ENCODE measurements at places on chromosomes 13 and 19. TPM values are rescaled to one million over a fixed set of nuclear protein-coding genes. Genes with fewer than 3 reads are reported as not detected.
A peak's percentile ranks its signal among the peaks of the same experiment; 100 is the strongest.

GRCh38 chr13:74696148-74696922 is 562.1 kb upstream of the KLF12 start:
- DNase-seq, result no peak

BCAM gene
- total RNA-seq, result 53.8 TPM

MYPOP gene
- total RNA-seq, result 4.3 TPM

DNA sequence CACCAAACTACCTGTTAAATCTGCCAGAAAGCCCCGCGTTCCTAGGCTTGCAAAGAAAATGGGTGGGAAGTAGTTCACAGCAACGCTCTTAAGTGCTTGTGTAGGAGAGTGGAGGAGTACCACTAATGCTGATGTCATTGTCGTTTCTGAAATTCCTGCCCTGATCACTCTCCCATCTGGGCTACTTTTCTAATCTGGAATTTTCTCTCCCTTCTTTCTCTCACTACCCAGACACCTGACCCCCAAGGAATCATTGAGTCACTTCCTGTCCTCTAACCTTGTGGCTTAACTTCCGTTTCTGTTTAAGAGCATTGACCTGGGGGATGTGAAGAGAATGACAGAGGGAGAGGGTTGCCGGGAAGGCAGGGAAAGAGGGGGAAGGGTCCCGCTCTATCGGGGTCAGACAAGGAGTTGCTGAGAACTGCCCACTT is 98.7 kb downstream of the STARD13 start:
- DNase-seq, result no peak

PABPC3 gene
- total RNA-seq, result 0.23 TPM

DNA sequence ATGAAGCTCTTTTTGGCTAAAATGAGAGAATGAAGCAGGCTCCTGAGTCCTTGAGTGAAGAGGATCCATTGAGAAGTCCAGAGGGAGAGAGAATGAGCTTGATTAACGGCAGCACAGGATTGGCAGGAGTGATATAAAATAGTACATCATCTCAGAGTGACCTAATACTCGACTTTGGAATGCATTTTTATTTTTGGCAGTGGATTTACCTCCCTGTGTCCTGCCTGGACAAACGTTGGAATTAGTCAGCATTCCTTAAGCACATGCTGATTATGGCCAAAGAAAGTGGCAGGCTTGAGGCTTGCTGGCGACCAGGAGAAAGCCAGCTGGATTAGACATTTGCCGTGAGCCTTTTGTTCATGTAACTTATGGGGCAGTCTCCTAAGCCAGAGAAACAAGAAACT is 22.9 kb downstream of the LRCH1 start:
- no peak for DNase-seq

GRCh38 chr13:41716236-41716635 is 244.7 kb downstream of the VWA8 start:
- DNase-seq, result no peak

DNA sequence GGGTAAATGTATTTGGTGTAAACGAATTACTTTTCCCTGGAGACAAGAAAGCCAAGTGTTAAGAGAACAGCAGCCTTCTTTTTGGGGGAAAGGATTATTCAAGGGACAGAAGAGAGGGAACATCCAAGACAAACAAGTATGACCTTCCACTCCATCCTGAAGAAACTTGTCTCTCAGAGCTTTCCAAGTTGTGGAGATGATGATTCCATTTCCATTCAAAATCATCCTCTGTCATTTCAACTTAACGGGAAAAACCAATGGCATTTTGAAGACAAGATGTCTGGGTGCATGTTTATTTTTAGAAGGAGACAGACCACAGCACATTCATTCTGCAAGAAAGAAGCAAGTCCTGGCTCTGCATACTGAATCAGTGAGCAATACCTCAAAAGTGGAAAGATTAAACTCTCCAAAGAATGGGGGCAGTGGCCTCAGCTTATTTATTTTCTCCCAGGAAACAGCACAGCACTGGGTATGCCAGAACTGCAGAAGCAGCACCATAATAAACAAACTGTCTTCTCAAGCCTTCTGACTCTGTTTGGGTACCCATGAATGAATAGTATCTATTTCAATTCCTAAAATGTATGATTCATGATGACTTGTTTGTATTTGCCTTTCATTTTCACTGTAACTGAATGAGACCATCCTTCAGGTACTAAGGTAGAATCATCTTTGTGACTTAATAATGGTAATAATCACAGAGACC is 541.0 kb downstream of the RFC3 start:
- no peak for DNase-seq

- DNase-seq, result no peak
Observed at GRCh38 chr13:33072759-33073158, 56.5 kb downstream of the KL start.

BEST2 gene
- not detected for total RNA-seq

DNA sequence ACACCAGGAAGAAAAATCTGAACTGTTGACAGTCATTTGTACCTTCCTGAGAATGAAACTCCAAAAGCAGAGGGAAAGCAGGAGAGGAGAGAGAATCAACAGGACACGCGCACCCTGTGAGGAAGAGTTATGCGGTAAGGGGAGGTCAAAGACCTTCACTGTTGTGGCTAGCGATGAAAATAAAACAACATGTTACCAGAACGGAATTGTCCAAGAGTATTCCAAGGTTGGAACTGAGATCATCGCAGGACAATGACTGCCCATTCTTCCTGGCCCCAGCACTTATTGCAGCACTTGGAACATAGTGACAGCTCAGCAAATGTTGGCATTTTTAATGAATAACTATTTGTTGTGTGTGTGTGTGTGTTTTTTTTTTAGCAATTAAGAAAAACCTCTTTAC is 176.0 kb upstream of the TSC22D1 start:
- DNase-seq, result no peak

DNA sequence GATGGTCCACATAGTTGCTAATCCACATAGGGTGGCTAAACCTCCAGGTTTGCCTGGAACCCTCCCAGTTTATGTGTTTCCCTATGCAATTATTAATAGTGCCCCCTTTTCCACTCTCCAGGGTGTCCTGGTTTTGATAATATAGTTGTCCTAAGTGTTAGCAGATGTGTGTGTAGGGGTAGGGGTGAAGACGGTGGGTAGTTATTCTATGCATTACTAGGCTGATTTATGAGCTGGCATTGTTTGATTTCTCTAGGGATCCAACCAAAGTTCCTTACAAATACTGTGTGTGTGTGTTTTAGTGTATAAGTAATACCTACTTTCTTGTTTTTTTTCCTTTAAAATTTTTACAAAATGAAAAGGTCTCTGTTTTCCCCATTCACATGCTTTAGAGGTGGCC is 21.1 kb downstream of the GTF2F2 start:
- DNase-seq, result no peak

- no peak for DNase-seq
Observed at GRCh38 chr13:104372095-104372655, 1306.0 kb upstream of the SLC10A2 start.

DNA sequence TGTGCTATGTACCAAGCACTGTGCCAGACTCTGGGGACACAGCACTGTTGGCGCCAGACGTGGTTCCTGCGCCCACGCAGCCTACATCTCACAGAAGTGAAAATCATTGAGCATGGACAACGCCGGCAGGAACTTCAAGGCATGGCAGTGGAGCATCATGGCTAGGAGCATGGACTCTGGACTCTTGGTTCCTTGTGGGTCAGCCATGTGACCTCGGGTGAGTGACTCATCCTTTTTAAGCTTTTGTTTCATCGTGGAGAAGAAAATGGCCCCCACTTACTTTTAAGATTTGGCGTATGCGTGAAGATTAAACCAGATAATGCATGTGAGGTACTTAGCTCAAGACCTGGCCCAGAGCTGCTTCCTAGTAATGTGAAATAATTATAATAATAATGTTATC is 988.5 kb downstream of the UQCRFS1 start:
- no peak for DNase-seq

SLC25A42 gene
- total RNA-seq, result 8.0 TPM

SBSN gene
- total RNA-seq, result not detected

ELSPBP1 gene
- total RNA-seq, result not detected

DNA sequence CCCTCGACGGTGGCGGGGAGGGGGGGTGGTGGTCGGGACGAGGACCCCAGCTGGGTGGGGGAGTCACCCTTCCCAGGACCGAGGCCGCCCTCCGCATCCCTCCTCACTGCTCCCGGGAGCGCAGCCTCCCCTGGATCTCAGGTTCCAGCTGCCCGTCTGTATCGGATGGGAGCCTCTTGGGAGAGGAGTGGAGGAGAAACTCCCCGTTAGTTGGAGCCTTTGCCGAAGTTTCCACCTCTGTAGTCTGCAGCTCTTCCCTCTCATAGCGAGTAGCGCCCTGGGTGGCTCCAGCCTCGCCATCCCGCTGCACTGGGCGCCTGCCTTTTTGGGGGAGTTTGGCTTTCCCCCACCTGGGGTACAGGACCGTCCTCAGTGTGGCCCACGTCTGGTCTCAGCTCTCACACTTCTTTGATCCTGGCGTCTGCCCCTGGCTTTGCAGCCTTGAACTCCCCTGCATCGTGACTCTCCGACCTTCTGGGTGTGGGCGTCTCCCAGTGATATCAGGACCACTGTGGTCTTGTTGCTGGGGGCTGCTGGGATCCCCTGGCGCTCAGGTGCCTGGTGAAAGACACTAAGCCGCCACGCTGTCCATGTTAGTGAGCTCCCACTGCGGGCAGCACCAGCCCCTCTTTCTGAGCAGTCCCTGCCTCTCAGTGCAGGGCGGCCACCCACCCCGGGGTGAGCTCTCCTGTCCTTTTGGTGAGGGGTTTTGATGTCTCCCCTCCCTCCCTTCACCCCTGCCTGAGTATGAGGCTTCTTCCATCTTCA is 1.1 kb downstream of the CNOT3 start:
- no peak for DNase-seq

TMEM238 gene
- 0.69 TPM for total RNA-seq

SYCN gene
- not detected for total RNA-seq

TRPM4 gene
- total RNA-seq, result 36.0 TPM

DNA sequence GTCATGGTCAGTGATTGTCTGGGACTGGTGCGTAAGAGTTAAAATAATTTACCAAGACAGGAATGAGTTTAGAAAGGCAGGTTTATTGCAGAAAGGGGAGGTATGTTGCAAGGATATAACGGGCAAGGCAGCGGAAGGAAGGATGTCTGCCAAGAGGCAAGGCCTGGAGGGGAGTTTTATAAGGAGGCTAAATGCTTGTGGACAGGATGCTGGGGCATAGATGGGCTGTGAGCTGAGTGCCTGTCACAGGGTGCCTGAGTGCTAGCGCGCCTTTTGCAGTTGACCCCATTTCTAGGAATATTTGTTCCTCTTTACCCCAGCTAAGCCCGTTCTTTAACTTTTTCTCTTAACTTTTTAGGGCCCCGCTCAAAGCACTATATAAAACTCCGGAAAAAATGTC is 58.7 kb downstream of the TEX26 start:
- DNase-seq, result no peak

ZNF492 gene
- 0.33 TPM for total RNA-seq

DNA sequence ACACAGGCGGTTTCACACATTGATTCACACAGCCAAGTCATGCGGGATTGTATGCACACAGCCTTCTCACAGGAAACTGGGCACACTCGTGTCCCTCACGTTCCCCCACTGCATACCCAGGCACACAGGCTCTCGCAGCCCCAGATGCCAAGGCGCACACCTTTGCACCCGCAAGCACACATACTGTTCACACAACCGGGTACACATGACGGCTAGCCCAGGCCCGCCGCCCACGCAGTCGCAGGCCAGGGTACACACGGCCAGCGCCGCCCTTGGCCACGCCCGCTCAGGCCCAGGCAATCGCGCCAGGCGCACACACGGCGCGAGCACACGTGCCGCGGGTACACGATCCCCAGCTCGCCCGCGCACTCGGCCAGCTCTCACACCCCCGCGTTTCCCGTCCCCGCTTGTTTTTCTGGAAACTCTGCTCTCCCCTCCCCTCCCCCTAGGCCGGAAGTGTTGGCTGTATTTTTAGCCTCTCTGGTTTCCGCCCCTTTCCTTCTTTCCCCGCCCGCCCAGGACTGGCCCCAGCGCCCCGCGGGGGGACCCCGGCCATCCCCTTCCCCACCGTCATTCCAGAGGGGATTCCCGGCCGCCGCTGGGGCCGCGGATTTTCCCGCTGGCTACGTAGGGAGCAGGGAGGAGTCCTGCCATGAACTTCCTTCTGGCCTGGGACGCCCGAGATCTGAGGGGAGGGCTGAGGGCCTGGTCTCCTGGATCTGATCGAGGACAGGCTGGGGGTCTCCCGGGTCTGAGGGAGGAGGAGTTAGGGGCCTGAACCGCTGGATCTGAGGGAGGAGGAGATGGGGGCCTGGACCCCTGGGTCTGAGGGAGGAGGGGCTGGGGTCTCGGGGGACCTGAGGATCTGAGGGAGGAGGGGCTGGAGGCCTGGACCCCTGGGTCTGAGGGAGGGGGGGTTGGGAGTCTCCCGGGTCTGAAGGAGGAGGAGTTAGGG is 4.0 kb upstream of the ZFP36 start:
- peak; percentile 99 for DNase-seq

ADGRE3 gene
- total RNA-seq, result 0.23 TPM

SWSAP1 gene
- 1.2 TPM for total RNA-seq

Measured in posterior vena cava (tissue), 2 donors.